ENCODE measurements at places on chromosomes 11 and 22.

DNA sequence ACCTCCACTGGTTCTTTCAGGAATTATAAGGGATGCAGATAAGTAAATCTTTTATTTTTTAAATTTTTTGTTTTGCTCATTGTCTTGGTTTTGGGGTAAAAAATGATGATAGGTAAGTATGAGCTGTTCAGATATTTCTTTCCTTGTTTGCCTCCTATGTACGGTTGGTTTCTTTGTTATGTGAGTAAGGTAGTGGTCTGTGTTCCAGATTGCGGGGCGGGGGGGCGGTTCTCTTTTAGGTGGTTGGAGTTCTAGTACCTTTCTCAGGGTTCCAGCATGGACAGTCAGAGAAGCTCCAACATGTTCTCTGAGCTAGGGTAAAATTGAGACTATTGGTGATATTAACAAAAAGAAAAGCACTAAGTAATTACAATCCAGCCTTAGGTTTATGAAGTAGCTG, 2.4 kb downstream of the CTNND1 start:
- no peak for DNase-seq

GRCh38 chr11:61972112-61972671, 4.8 kb upstream of the FTH1 start:
- no peak for DNase-seq

- DNase-seq: no peak
These were observed 228.2 kb upstream of the ZC3H12C start for GRCh38 chr11:109864834-109865547.

DNA sequence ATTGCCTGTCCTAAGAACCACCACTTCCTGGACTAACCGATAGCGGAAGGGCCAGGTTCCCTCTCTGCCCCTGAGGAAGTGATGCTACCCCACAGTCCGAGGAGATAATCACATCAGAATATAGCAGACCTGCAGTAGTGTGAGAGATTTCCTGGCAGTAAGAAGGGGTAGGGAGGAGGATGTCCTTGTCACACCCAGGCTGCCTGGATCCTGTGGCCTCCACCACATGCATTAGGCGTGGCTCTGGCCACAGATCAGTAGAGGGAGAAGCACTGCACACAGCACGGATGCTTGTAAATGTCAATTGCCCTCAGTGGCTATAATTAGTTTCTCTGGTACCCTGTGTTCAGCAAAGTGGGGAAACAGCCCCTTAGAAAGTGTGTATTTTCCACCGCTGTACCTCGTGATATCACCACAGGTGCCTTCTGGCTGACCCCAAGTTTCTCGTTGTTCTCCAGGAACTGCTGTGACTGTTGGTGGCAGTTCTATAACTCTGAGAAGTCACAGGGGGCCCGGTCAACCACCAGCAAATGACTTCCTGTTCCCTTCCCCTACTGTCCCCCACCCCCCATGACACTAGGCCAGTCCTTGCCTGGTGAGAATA, 61.8 kb downstream of the UBASH3B start:
- no peak for DNase-seq

- DNase-seq: no peak
These were observed 310.2 kb downstream of the DDX10 start for GRCh38 chr11:108975026-108975425.

Measured in forelimb muscle (tissue), 1 donor.